ENCODE measurements at places on chromosomes 2 and 18. TPM values are rescaled to one million over a fixed set of nuclear protein-coding genes. Genes with fewer than 3 reads are reported as not detected.

DNA sequence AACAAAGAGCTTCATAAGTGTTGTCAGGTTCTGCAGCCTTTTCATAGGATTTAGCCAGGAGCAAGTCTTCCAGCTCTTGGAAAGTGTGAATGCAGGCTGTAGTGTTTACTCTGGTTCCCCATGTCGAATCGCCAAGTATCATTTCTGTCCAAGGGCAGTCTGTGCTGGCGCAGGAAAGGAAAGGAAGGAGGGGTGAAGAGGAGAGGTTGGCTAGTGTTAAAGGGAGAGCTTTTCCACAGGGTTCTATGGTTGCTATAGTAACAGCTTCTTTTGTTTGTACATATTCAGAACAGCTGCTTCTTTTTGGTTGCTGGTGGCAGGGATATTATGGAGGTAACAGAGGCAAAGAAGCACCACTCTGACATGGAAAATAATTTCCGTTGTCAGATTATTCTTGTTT, 69.9 kb downstream of the KCNH7 start:
- DNase-seq = no peak

DNA sequence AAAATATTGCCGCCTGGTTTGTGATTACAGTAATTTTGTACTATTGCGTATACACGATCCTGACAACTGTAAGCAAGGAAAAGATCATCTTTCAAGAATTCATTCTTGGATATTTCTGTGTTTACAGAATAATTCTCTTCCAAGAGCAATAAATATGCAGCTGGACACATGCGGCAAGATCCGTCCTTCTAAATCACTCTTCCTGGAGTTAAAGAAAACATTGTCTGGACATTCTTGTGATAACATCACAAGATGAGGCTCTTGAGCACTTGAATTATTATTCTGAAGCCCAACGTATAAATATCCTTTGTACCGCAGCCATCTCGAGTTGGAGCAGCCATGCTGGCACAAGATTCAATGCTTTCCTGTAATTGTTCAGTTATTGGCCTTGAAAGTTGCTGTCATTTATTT, 9.9 kb downstream of the FHL2 start:
- peak; percentile 93 for DNase-seq

- DNase-seq = no peak
Measured at GRCh38 chr2:96940980-96941775, 45.2 kb downstream of the FAM178B start.

DNA sequence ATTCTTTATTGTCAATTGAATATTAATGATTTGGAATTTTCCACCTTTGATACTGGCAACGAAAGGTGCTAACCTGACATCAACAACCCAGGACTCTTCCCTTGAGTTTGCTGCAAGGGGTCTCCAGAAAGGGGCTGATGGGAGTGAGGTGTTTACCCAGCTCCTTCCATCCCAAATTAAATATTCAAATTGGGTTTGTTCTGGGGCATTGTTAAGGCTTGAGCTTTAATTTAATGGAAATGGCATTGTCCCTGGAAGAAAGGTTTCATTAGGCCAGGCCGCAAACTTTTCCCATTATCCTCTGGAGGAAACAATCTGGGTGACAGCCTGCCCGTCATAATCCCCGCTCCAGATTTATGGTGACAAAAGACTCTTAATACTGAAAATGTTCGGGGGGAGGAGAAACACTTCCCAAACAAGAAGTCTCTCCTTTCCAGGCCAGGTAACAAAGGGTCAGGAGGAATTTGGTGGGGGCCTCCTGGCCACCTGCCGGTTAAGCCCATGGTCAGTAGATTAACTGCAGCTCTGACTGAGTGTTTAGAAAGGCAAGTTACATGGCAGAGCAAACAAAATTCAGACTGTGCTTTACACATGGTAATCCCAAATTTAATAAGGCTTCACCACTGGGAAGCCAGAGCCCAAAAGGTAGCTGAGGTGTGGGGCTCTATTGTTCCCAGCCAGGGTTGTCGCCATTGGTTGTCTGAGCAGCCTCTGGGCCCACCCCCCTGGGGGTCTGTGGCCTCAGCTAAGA, 151.4 kb upstream of the SIX3 start:
- no peak for DNase-seq

DNA sequence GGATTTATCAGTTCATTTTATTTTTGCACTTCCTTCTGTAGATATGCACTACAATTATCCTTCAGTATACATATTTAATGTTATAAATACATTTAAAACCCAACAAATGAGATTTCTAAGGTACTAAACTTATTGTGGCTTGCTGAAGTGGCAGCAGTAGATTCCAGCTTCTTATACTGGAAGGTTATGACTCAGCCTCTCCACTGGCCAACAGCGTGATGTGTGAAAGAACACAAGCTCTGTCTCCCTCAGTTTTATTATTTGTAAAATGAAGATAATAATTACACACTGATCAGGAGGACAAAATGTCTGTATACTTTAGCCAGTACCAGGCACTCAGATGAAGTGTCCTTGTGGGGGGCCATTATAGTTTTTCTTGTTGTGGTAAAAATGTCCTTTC, 1147.1 kb downstream of the CNTNAP5 start:
- no peak for DNase-seq

- DNase-seq = no peak
Measured at GRCh38 chr18:72411261-72411660, 132.9 kb downstream of the CBLN2 start.

DNA sequence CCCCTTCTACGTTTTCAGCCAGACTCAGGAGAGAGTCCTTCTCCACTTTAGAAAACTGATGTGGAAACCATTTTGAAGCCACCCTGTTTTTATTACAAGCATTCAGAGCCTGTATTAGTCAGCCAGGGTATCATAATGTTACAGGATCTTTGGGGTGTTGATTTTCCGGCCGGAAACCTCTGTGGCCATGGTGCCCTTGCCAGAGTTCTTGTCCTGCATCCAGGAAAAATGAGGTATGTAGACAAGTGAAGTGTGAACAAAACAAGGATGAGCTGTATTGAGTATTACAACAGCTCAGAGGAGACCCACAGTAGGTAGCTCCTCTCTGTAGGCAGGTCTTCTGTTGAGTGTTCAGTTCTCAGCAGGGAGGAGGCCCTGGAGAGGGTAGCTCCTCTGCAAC, 241.0 kb upstream of the COPS8 start:
- no peak for DNase-seq

DNA sequence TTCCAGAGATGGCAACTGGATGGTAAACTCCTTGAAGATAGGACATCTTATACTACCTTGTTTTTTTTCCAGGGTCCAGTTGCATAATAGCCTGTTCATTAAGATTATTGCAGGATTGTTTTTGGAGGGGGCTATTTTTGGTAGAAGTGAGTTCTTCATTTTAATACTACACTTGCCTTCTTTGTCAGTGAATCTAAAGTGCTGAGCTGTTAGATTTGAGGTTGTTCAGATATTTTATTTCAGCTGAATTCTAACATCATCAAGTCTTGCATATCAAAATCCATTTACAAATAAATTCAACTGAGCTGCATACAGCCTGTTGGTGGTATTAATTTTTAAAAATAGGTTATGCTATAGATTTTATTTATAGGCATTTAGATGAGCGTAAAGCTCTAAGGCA, 72.1 kb downstream of the PLCL1 start:
- DNase-seq = no peak

DNA sequence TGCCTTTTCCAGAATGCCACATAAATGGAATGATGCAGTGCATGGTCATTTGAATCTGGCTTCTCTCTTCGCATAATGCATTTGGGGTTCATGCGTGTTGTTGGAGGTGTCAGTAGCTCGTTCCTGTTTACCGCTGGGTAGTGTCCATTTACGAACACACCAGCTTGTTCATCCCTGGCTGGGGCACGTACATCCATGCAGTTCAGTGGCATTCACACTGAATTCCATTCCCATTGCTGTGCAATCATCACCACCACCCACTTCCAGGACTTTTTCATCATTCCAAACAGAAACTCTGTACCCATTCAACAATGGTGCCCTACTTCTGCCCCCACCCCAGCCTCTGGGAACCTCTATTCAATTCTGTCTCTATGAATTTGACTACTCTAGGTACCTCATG, 14.7 kb upstream of the CIDEA start:
- no peak for DNase-seq

DNA sequence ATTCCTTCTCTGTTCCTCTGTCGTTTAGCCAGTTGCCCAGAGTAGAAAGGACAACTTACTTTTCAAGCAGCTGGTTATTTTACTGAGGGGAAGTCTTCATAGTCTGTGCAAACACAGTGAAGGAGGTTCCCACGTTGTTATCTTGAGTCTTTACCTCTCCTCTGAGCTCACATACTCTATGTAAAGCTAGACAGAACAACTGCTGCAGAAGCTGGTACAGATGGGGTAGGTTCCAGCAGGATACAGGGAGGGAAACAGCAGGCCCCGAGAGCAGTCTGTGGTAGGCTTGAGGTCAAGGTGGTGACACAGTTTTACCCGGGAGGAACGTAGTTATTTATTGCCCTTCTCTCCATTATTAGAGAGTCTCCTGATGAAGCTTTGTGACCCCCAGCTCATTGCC, 93.4 kb upstream of the LDLRAD4 start:
- no peak for DNase-seq

- DNase-seq = peak; percentile 52
Measured at GRCh38 chr2:5227062-5227699, 465.0 kb upstream of the SOX11 start.

The CRYGC gene
- not detected for total RNA-seq

The TDRD15 gene
- total RNA-seq = not detected

The GATA6 gene
- 4.3 TPM for total RNA-seq

The CROCC2 gene
- not detected for total RNA-seq
